ENCODE measurements at places on chromosomes 16 and 17.

DNA sequence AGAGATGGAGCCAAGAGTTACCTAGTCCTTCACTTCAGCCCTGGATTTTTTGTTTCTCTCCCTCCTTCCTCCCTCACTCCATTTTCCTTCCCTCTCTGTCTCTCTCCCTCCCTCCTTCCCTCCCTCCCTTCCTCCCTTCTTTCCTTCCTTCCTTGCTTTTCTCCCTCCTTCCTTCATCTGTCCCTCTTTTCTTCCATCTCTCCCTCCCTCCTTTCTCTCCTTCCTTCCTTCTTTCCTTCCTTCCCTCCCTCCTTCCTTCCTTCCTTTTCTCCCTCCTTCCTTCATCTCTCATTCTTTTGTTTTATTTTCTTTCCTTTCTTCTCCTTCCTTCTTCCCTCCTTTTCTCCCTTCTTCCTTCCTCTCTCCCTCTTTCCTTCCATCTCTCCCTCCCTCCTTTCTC, 283.5 kb downstream of the MAF start:
- no peak for DNase-seq

GRCh38 chr16:89100601-89101302, 7.1 kb downstream of the ACSF3 start:
- DNase-seq: no peak

DNA sequence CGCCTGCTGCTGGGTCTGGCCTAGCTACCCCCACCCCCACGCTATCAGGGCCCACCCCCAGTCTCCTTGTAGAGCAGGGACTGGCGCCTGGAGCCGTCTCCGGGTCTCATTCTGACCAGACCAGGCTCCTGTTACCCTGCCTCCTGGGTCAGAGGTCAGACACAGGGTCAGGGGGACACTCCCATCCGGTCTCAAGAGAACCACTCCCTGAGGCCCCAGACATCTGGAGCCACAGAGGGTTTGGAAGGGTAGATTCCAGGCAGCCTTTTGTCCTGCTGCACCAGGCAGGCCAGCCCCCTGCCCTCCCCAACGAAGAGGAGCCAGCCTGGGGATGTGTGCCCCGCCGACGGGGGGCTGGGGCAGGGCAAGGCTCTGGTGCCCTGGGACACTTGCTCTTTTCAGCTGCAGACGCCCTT, 944 bp upstream of the WFIKKN1 start:
- no peak for DNase-seq

- DNase-seq: no peak
Observed at GRCh38 chr16:78998879-78999278, 601.7 kb downstream of the MAF start.

DNA sequence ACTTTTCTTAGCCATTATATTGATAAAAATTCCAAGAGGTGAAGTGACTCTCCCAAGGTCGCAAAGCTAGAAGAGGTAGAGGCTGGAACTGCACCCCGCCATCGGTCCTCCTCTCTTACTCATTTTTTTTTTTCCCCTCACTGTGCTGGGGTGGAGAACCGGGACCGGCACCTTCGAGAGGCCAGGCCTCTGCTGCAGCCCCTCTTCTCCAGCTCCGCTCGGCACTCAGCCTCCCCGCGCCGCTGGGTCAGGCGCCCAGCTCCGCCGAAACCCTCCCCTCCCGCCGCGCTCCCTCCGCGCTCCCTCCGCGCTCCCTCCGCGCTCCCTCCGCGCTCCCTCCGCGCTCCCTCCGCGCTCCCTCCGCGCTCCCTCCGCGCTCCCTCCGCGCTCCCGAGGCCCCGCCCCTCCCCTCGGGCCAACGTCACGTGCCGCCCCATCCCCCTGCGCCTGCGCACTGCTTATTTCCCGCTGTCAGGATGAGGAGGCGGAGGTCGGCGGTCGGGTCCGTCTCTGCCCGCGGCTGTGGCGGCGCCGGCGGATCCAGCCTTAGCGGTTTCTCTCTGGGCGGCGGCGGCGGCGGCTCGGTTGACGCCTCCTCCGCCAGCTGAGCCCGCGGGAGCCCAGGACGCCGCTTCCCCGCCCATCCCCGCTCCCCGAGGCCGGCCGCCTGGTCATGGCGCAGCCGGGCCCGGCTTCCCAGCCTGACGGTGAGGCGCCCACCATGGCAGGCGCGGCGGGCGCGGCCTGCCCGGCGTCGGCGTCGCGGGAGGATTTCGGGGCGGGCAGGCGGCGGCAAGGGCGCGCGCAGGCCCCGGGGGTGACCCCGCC, at the start of gene RABEP1:
RABEP1 (plus strand) TSS at position 471 of the 828 bp plus-strand sequence; CDS start at position 674, 203 bp downstream.
- DNase-seq: peak; percentile 91
